GM06990 (cell line): ENCODE measurements at places on chromosomes 1 and 21.

GRCh38 chr1:157438146-157438545 lies 114.2 kb downstream of the FCRL5 start:
- no peak for DNase-seq

GRCh38 chr1:3717715-3718601 lies 34.3 kb upstream of the CCDC27 start:
- DNase-seq, result no peak

- DNase-seq, result no peak
Observed at GRCh38 chr21:22743085-22743484, 1744.9 kb downstream of the NCAM2 start.

GRCh38 chr1:248855580-248855979 lies 3.3 kb downstream of the ZNF692 start:
- no peak for DNase-seq

GRCh38 chr1:34176830-34177603 lies at the start of gene C1orf94:
C1orf94 (plus strand) TSS chr1:34176907; CDS start chr1:34177790, 883 bp downstream.
- DNase-seq, result no peak

DNA sequence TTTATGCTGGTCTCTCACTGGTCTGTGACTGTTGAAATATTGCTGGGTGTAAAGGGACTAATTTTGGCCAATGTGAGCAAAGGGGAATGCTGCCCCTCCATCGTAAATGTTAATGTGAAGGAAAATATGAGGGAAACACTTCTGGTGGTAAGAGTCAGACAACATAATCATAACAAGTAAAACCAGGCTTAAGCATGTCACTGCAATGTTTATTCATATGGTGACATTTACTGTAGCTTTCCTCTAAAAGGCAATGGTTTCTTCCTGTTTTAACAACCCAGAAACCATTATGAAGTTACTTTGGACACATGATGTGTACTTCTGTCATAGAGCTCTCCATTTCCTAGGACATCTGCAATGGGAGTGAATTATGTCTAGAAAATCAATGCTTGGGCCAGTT lies 358.0 kb downstream of the LMO4 start:
- no peak for DNase-seq

GRCh38 chr1:93114391-93114790 lies 35.3 kb downstream of the MTF2 start:
- DNase-seq, result no peak

- DNase-seq, result no peak
Observed at GRCh38 chr1:43340559-43340958, 2.9 kb downstream of the MPL start.

DNA sequence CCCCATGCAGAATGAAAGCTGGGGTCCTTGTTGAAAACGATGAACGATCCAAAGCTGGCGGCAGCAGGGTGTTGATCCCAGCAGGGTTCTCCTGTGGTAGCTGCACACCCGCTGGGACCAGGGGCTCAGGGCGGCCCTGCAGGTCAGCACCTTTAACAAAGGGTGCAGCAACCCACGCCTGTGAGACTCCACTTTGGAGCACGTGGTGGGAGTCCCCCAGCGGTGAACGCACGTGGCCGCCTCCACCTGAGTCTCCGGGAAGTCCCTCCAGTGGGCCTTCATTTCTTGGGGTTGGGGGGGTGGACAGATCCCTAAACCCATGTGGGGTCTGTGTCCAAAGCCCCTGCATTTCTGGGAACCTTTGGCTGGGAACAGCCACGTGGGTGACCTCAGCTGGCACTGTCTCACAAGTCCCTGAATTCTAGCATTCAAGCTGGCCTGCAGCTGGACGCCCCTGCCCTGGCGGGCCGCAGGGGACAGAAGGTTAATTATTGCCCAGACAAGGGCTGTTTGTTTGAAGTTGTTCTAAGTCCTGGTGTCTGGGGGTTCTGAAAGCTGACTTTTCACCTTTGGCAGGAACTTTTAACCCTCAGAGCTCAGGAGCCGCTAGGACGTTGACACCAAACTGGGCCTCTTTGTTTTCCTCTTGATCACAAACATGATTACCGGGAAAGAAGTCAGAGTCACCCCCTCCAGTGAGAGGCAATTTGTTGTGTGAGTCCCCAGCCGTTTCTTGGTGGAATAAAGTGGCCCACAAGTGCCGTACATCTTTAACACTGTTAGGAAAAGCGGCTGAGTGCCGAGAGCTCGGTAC lies 64.5 kb downstream of the COL18A1 start:
- DNase-seq, result no peak

DNA sequence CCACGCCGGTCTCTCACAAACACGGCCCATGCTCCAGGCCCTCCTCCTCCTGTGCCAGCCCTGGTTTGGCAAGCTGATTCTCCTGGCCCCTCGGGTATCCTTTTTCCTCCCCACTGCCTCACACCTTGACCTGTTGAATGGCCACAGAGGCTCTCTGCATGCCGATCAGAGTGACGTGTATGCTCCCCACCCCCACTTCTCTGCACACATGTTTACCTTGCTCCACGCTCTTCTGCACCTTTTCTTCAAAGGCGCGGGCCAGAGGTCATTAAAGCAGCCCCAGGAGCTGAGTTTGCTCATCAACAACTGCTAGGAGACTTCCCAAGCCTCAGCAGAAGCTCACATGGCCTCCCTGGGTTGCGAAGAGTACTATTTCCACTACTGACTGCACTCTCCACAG lies 139.3 kb upstream of the EDN2 start:
- no peak for DNase-seq

DNA sequence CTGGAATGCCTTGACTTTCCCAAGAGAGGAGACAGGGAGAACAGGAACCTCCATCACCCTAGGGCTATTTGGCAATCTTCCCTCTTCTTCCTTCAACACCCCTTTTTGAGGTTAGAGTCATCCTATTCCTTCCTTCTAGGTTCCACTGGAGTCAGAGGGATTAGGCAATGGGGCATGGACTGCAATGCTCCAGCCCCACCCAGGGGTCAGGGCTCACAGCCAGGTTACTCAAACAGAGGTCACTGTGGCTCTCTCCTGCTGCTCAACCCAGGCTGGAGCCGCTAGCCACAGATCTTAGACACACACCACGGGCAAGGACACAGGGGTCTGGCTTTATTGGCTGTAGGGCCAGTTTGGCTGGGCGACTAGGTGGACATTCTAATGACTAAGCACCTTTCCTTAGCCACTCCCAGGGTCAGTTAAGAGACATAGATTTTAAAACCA lies 145.5 kb upstream of the NRIP1 start:
- no peak for DNase-seq

DNA sequence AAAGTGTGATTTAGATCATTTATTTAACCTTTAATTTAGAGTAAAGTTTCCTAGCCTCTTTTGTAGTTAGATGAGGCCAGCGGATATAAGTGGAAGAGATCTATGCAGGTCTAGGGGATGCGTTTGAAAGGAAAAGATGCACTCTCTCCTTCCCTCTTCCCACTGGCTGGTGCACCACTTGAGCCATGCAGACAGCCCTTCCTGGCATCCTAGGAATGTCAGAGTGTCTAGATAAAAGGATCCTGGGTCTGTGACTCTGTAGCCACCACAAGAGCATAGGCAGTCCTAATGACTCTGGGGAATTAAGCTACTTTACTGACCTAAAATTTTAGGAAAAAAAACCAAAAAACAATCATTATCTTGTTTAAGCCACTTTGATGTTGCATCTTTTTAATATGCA lies 16.0 kb upstream of the STUM start:
- no peak for DNase-seq

GRCh38 chr1:210723646-210724045 lies 394.9 kb downstream of the HHAT start:
- DNase-seq, result no peak

DNA sequence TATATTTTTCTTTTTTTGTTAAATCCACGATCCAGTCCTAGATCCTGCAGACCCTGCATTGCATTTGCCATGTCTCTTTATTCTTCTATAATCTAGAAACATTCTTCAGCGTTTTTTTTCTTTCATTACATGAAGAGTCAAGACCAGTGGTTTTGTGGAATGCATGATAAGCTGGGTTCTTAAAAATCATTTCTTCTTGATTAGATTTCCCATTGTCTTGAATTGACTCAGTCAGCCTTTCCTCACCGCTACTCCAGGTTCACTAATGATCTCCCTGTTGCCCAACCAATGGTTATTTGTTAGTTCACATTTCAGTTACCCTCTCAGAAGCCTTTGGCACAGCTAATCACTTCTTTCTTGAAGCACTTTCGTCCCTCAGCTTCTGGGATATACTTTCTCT lies 25.2 kb downstream of the CHD1L start:
- no peak for DNase-seq

GRCh38 chr1:204941421-204942338 lies 71.0 kb downstream of the NFASC start:
- DNase-seq, result no peak

GRCh38 chr1:154964359-154964758 lies 2.8 kb upstream of the PYGO2 start:
- DNase-seq, result no peak

DNA sequence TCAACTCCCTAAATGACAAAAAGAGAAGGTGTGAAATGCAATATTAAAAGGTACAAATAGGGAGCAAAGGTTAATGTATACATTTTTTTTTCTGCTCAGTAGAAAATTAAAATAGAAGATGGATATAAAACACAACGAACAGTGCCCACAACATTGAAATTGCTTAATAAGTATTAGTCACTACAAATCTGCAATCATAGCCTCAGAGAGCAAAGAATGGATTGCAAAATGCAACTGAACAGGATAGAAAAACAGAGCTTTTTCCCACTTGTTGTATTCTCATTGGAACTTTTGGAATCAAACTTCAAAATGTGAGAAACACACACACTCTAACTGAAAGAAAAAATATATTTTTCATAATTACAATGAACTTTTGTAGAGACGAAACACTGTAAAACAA lies 552.2 kb upstream of the NCAM2 start:
- DNase-seq, result no peak

DNA sequence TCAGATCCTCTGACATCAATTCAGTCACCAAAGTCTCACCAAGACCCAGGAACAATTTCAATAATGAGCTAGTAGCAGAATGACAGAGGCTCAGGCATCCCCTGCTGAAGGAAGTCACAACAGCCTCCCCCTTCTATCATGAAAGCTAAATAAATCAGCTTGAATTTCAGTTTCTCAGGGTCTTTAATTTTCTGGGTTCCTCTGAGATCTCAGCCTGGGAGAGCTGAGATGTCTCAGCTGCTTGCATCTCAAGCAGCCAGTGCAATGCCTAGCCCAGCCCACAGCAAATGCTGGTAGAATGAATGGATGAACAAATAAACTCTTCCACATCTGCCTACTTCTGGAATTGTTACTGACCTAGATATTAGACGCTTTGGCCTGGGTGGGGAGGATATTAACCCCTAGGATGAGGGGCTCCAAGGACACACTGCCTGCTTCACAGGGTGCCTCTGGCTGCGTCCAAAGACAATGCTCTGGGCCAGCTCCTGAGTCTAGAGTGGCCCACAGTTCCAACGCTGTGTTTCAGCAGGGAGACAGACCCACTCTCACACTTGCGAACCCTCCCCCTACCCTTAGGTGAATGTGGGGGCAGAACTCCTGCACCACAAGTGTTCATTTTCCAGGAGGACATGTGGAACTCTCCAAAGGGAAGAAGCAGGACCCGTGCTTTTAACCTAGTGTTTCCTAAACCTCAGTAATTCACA lies 11.2 kb upstream of the LORICRIN start:
- DNase-seq, result no peak

DNA sequence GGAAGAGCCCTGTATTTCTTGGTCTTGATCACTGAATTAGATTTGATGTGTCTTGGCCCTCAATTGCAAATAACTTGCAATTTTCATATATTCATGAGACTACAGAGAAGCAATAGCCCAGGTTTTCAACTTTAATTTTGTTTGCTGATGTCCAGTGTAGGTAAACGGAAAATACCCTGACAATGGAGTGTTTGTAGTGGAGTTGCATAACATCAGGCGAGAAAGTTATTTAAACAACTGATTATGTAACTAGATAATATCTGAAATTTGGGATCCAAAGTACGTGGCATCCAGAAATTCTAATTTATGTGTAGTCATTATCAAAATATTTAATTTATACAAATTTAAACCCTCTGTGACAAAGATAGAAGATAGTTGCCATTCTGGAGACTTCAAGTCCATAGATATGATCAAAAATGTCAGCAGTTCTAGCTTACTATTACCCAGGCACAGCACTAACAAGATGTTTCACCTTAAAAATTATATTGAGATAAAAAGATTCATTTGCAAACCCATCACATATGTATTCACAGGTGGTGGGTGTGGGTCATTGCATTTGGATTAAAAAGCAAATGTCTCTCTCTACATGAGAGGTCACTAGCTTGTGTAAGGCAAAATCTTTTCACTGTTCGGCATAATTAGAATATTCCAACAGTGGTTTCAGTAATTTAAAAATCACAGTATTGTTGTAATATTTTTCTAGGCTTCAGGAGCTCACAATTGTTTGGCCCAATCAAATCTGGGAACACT lies 150.7 kb downstream of the KCTD3 start:
- no peak for DNase-seq

- no peak for DNase-seq
Observed at GRCh38 chr1:85607921-85608265, 27.3 kb downstream of the CCN1 start.

DNA sequence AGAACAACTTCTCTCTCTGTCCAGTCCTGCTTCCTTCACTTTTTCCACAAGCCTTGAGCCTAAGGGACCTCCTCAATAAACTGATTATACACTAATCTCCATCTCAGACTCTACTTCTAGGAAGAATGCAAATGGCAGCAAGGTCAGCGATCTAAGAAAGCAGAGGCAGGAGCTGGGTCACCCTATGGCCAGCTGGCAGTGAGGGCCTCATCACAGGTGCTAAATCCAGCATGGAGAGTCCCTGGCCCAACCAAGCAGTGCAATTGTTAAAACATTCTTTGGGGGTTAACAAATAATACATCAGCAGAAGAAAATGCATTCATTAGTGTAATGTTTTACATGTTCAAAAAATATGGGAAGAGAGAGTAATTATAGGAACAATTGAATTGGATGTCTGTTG lies 416.0 kb downstream of the SIPA1L2 start:
- DNase-seq, result no peak

- DNase-seq, result no peak
Observed at GRCh38 chr21:19353256-19353655, 949.7 kb upstream of the TMPRSS15 start.

GRCh38 chr1:61140778-61141177 lies 58.4 kb downstream of the NFIA start:
- DNase-seq, result no peak

DNA sequence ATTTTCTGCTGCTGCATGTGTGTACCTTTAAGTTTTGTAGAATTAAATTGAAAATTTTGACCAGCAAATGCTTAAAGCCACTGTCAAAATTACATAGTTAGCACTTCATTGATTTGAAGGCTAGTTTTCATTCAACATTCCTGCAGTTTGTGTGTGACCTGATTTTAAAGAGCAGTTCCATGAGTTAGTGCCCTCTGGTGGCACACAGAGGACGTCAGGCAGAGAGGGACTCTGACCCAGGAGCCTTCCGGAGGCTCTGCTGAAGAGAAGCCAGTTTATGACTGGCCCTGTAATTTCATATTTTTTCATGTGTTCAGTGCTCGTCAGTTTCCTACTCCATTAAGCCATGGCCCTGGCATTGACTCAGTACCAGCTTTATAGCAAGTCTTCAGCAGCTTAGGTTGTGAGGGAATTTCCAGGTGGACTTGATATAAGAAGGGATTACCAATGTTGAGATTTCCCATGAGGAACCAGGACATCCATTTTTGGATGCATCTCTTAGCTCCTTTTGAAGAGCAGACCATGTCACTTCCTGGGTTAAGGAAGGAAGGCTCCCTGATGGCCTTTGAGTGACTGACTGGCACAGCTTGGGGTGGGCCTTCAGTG lies 104.7 kb downstream of the CAMTA1 start:
- DNase-seq, result no peak

GRCh38 chr1:69077633-69078032 lies 490.1 kb upstream of the LRRC7 start:
- no peak for DNase-seq

- peak; percentile 51 for DNase-seq
Observed at GRCh38 chr1:5991381-5992025, 722 bp downstream of the NPHP4 start.

GRCh38 chr21:40671716-40672115 lies 175.2 kb downstream of the DSCAM start:
- DNase-seq, result no peak
